ENCODE measurements at places on chromosomes 6 and 20. TPM values are rescaled to one million over a fixed set of nuclear protein-coding genes. Genes with fewer than 3 reads are reported as not detected.

The DNPH1 gene
- 39.6 TPM for total RNA-seq

The SLC17A1 gene
- not detected for total RNA-seq

The OR2J3 gene
- not detected for total RNA-seq

The TP53TG5 gene
- total RNA-seq, result not detected

The LAMA2 gene
- total RNA-seq, result 0.15 TPM

The CRIP3 gene
- not detected for total RNA-seq

The ATP6V1G2 gene
- total RNA-seq, result 2.7 TPM

The RAMACL gene
- total RNA-seq, result not detected

The NOL4L gene
- total RNA-seq, result 17.1 TPM

The SLC22A2 gene
- not detected for total RNA-seq

The SAMD5 gene
- total RNA-seq, result not detected

The NKX2-2 gene
- total RNA-seq, result not detected

The ADGRB3 gene
- not detected for total RNA-seq

The SLC4A11 gene
- 1.6 TPM for total RNA-seq

- H3K27me3 ChIP-seq, result no peaks in the 10 kb centered on the region
- H3K36me3 ChIP-seq, result peaks cover 21% of the 10 kb centered on the region
- DNase-seq, result no peak
- H3K4me1 ChIP-seq, result peaks cover 4% of the 10 kb centered on the region
These were observed 206.9 kb downstream of the TMEM242 start for GRCh38 chr6:157116426-157116825.

DNA sequence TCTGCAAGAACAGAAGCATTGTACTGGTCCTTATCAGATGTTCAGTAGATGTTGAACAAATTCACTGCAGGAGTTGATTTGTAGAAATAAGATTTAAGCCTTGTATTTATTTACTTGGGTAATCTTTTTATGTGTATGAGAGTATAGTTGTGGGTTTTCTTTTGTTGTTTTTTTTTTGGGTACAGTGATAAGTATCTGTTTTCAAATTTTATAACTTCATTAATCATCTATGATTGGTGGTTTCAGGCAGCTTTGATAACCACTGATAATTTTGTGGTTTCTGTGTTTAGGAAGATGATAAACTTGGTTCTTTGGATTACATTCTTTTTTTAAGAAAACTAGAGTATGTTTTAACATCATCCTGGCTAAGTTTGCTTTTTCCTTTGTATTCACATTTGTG, 2.8 kb downstream of the AFDN start:
- H3K36me3 ChIP-seq, result peaks cover 7% of the 10 kb centered on the region
- no peak overlapping the region for H3K27ac ChIP-seq
- H3K4me1 ChIP-seq, result peaks cover 71% of the 10 kb centered on the region
- no peak overlapping the region for H3K4me3 ChIP-seq

GRCh38 chr6:149723262-149723661, 5.4 kb upstream of the LATS1 start:
- H3K27me3 ChIP-seq, result no peaks in the 10 kb centered on the region
- H3K4me3 ChIP-seq, result no peak overlapping the region
- H3K36me3 ChIP-seq, result peaks cover 40% of the 10 kb centered on the region
- H3K27ac ChIP-seq, result no peak overlapping the region

- no peak overlapping the region for H3K4me3 ChIP-seq
- H3K4me1 ChIP-seq, result no peaks in the 10 kb centered on the region
- no peak overlapping the region for H3K27ac ChIP-seq
- no peak for DNase-seq
- H3K36me3 ChIP-seq, result no peaks in the 10 kb centered on the region
- no peaks in the 10 kb centered on the region for H3K27me3 ChIP-seq
These were observed 432.6 kb downstream of the MMUT start for GRCh38 chr6:49030251-49031020.

DNA sequence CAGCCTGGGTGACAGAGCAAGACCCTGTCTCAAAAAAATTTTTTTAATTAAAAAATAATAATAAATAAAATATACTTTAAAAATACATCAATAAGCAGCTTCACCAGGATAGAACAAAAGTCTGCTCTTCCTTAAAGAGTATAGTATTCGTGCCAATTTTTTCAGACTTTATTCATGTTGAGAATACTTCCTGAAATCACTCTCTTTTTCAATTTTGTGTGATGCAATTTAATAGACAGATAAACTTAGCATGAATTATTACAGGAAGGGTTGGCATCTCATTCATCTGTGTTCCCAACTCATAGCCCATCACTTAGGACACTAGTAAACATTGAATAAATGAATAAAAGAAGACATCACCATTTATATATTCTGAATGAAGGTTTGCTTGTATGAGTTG, 52.4 kb downstream of the IPCEF1 start:
- DNase-seq, result no peak
- H3K27ac ChIP-seq, result no peak overlapping the region
- peaks cover 15% of the 10 kb centered on the region for H3K4me1 ChIP-seq
- H3K36me3 ChIP-seq, result no peaks in the 10 kb centered on the region
- H3K4me3 ChIP-seq, result no peak overlapping the region
- H3K27me3 ChIP-seq, result peaks cover 14% of the 10 kb centered on the region

DNA sequence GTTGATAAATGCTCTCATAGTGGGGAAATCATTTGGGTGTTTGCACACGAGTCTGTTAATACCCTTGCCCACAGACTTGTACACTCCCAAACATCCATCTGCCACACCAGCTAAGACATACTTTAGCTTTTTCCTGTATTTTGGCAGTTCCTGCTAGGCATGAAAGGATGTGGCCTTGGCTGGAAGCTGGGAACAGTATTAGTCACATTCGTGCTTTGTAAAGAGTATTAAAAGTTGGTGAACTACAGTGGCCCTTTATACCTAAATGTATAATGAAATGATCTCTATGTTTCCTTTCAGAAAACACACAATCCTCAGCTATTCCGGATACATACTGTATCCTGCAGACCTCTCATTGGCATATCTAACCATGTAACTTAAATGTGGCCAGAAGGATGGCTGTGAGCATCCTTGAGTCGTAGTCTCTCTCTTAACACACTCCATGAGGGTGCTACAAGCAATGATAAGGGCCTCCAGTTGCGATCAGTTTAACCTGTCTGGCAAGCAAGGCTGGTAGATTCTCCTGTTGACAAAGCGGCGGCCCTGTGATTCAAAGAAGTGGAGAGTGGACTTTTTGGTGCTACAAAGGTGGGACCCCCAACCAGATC, 1.5 kb downstream of the LEMD2 start:
- peaks cover 5% of the 10 kb centered on the region for H3K27me3 ChIP-seq
- peaks cover 48% of the 10 kb centered on the region for H3K36me3 ChIP-seq
- peaks cover 50% of the 10 kb centered on the region for H3K4me1 ChIP-seq
- H3K4me3 ChIP-seq, result peak overlapping the region; percentile 96

DNA sequence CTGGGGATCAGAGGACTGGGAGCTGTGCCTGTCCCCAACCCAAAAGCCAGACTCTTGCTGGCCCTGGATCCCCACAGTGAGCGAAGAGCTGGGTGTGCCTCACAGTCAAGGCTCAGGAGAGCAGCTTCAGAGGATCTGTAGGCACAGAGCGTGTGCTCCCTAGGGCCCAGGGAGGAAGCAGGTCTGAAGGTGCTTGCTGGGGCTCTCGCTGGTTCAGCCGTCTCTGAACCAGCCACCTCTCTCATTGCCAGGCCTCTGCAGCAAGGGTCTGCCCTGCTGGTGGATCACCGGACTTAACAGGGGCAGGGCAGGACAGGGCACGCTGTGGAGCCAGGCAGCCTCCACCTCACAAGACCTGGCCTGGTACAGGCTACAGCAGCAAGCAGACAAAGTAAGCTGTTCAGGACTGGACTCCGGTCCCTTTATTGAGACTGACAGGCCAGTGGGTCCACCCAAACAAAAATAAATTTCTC, 13.8 kb downstream of the PCIF1 start:
- no peak for DNase-seq
- H3K36me3 ChIP-seq, result peaks cover 75% of the 10 kb centered on the region
- H3K4me3 ChIP-seq, result no peak overlapping the region
- peaks cover 42% of the 10 kb centered on the region for H3K4me1 ChIP-seq
- H3K27ac ChIP-seq, result no peak overlapping the region

DNA sequence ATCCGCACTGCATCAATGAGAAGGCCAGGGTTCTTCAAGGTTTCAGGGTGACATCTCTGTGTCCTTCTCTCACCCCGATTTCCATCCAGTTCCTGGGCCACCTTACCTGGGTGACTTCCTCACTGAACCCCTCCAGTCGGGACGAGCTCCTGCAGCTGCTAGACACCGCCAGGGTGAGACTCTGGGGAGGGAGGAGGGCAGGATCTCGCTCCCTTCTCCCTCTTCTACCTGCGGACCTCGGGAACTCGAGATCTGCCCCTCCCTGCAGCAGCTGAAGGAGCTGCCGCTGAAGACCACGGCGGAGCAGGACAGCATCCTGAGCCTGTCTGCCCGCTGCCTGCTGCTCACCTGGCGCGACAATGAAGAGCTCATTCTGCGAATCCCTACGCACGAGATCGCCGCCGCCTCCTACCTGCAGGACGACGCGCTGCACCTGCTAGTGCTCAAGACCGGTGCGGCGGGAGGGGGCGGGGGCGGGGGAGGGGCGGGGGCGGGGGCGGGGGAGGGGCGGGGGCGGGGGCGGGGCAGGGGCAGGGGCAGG, 7.5 kb downstream of the CCM2L start:
- H3K4me1 ChIP-seq, result peaks cover 23% of the 10 kb centered on the region
- no peak overlapping the region for H3K27ac ChIP-seq
- DNase-seq, result peak; percentile 42
- H3K27me3 ChIP-seq, result peaks cover 65% of the 10 kb centered on the region
- H3K4me3 ChIP-seq, result peak overlapping the region; percentile 19
- no peaks in the 10 kb centered on the region for H3K36me3 ChIP-seq

- H3K4me3 ChIP-seq, result no peak overlapping the region
- peaks cover 4% of the 10 kb centered on the region for H3K27me3 ChIP-seq
- H3K27ac ChIP-seq, result no peak overlapping the region
- peaks cover 15% of the 10 kb centered on the region for H3K4me1 ChIP-seq
- DNase-seq, result no peak
These were observed 27.3 kb upstream of the SERINC3 start for GRCh38 chr20:44549123-44549522.

GRCh38 chr6:56299916-56300315, 52.5 kb upstream of the COL21A1 start:
- H3K36me3 ChIP-seq, result no peaks in the 10 kb centered on the region
- no peak for DNase-seq
- no peaks in the 10 kb centered on the region for H3K4me1 ChIP-seq
- H3K27me3 ChIP-seq, result no peaks in the 10 kb centered on the region

DNA sequence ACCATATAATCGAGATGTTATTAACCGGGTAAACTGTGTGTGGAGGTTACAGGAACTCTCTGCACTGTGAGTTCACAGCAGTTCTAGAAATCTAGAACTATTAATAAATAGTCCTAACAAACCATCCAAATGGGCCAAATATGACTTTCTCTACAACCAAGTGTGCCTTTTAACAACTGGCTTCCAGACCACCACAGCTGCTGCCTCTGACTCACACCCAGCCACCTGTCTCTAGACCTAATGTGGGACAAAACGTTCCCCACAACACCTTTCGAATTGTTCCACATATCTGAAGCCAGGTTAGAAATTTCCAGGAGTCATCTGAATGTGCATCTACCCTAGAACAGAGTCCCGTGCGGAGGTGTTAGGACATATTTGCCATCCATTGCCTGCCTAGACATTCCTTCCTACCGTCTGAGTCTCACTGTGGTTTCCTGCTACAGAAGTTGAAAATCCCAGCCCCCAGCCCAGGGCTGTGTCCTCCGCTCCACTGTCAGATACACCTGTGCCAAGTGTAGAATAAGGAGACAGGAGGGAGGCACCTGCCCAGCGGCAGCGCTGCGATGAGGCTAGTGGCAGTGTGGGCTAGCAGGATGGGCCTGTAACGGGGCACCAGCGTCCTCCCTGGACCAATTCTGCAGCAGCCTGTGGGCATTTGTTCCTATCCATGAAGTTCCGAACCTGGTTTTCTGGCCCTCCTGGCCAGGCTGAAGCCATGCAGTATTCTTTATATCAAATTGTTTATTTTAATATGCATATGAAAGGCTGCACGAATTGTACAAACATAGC, 28.5 kb upstream of the MAP3K4 start:
- H3K4me1 ChIP-seq, result no peaks in the 10 kb centered on the region
- H3K27ac ChIP-seq, result no peak overlapping the region
- DNase-seq, result no peak
- H3K36me3 ChIP-seq, result no peaks in the 10 kb centered on the region
- H3K4me3 ChIP-seq, result no peak overlapping the region
- H3K27me3 ChIP-seq, result peaks cover 5% of the 10 kb centered on the region

DNA sequence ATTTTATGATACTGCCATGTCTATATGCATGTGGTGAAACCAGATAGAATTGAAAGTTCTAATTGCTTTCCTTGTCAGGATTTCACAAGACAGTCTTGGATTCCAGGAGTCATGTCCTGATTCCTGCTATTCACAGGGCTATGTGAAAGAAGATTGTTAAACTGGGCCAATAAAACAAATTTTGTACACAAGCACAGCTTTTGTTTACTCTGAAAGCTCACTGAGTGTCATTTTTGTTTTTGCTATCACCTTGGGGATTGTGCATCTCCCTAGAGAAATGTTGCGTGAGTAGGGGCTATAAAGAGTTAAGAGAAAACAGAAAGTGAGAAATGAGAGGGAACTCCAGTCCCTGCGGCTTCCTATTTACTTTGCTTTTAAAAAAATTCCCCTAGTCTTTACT, 627.5 kb downstream of the PKHD1 start:
- no peaks in the 10 kb centered on the region for H3K36me3 ChIP-seq
- H3K27ac ChIP-seq, result no peak overlapping the region
- H3K4me3 ChIP-seq, result no peak overlapping the region
- no peaks in the 10 kb centered on the region for H3K4me1 ChIP-seq

- H3K4me3 ChIP-seq, result no peak overlapping the region
- no peak for DNase-seq
- H3K4me1 ChIP-seq, result peaks cover 7% of the 10 kb centered on the region
- no peaks in the 10 kb centered on the region for H3K27me3 ChIP-seq
- H3K27ac ChIP-seq, result no peak overlapping the region
These were observed 79.7 kb upstream of the SYNDIG1 start for GRCh38 chr20:24389686-24390085.

GRCh38 chr6:33684428-33684896, 27.0 kb downstream of the UQCC2 start:
- peaks cover 79% of the 10 kb centered on the region for H3K36me3 ChIP-seq
- no peak overlapping the region for H3K4me3 ChIP-seq
- no peaks in the 10 kb centered on the region for H3K27me3 ChIP-seq
- H3K4me1 ChIP-seq, result peaks cover 33% of the 10 kb centered on the region
- H3K27ac ChIP-seq, result peak overlapping the region; percentile 75
- DNase-seq, result no peak

DNA sequence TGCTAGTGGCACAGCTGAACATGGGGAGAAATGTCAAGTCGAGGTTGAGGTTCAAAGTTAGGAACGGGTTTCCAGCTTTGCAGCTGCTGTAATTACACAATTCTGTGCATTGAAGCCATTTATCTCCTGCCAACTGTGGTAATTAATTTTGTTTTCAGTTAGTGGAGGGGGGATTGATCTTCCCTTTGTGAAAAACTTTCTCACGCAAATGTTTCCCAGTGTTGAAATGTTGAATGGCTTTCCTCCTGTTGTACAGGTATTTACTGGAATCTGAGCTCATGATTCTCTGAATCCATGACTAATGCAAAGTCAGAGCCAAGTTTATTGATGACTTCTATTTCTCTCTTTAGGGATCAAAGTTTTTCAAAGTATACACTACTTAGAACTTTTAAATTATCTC, 198.4 kb upstream of the SLC35B3 start:
- no peak for DNase-seq
- no peaks in the 10 kb centered on the region for H3K36me3 ChIP-seq
- no peak overlapping the region for H3K27ac ChIP-seq
- no peaks in the 10 kb centered on the region for H3K4me1 ChIP-seq
